ENCODE measurements at places on chromosomes 12 and 14. TPM values are rescaled to one million over a fixed set of nuclear protein-coding genes. Genes with fewer than 3 reads are reported as not detected.

IL22 gene
- not detected for total RNA-seq

UNC119B gene
- 10.0 TPM for total RNA-seq

TPH2 gene
- not detected for total RNA-seq

DTX1 gene
- 1.4 TPM for total RNA-seq

BIN2 gene
- 2.1 TPM for total RNA-seq

GLIPR1L2 gene
- total RNA-seq: 1.8 TPM

PTGER2 gene
- total RNA-seq: 0.19 TPM

HOXC6 gene
- 0.17 TPM for total RNA-seq

OTUB2 gene
- 0.08 TPM for total RNA-seq

RIN3 gene
- total RNA-seq: 13.2 TPM

HOXC4 gene
- total RNA-seq: not detected

GRCh38 chr12:10584415-10584814 is 29.0 kb downstream of the MAGOHB start:
- no peak overlapping the region for H3K4me3 ChIP-seq
- H3K36me3 ChIP-seq: no peaks in the 10 kb centered on the region
- DNase-seq: no peak
- no peaks in the 10 kb centered on the region for H3K27me3 ChIP-seq
- no peak overlapping the region for H3K27ac ChIP-seq

- H3K4me3 ChIP-seq: no peak overlapping the region
- DNase-seq: no peak
- H3K4me1 ChIP-seq: no peaks in the 10 kb centered on the region
These were observed 40.7 kb upstream of the DACT1 start for GRCh38 chr14:58597041-58597440.

DNA sequence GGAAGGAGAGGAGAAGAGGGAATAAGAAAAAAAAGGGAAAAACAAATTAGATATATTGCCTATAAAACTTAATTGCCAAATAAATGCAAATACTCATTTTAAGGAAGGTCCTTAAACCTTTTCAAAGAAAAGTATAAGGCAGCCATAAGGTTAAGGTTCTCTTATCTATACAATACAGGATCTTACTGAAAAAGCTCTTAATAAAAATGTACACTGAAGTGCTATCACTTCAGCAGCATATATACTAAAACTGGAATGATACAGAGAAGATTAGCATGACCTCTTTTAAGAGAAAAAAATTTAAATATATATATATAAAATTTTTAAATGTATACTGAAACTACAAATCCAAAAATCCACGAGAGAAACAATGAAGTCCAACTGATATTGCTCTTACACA is 65.6 kb downstream of the PPP2R5E start:
- H3K27me3 ChIP-seq: no peaks in the 10 kb centered on the region
- H3K4me3 ChIP-seq: no peak overlapping the region
- no peak overlapping the region for H3K27ac ChIP-seq
- no peaks in the 10 kb centered on the region for H3K36me3 ChIP-seq

GRCh38 chr14:88325883-88326282 is 2.8 kb upstream of the KCNK10 start:
- no peak overlapping the region for H3K4me3 ChIP-seq
- no peak overlapping the region for H3K27ac ChIP-seq
- no peaks in the 10 kb centered on the region for H3K36me3 ChIP-seq
- peaks cover 95% of the 10 kb centered on the region for H3K27me3 ChIP-seq
- DNase-seq: no peak

DNA sequence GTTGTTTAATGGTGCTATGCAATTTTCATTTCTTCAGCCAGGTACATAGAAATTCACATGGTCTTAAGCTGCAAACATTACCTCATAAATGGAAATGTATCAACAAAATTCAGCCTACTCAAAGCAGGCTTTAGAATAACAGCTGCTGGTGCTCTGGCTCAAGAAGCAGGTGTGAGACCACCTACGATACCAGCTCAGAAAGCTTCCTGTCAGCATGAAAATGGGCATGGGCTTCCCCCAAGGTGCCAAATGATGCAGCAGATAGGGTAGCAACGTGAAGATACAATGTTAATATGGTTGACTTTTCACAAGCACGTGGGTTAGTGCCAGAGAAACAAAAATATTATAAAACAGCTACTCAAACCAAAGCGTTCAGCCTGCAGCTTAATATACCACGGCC is 343.4 kb upstream of the PRICKLE1 start:
- H3K36me3 ChIP-seq: no peaks in the 10 kb centered on the region
- no peak for DNase-seq
- H3K27ac ChIP-seq: no peak overlapping the region
- H3K4me1 ChIP-seq: no peaks in the 10 kb centered on the region
- no peaks in the 10 kb centered on the region for H3K27me3 ChIP-seq

- H3K27me3 ChIP-seq: no peaks in the 10 kb centered on the region
- H3K4me1 ChIP-seq: no peaks in the 10 kb centered on the region
- H3K27ac ChIP-seq: no peak overlapping the region
- H3K4me3 ChIP-seq: no peak overlapping the region
- DNase-seq: no peak
- H3K36me3 ChIP-seq: no peaks in the 10 kb centered on the region
These were observed 803.0 kb upstream of the MGAT4C start for GRCh38 chr12:87059231-87059630.

- DNase-seq: no peak
- no peaks in the 10 kb centered on the region for H3K4me1 ChIP-seq
- no peaks in the 10 kb centered on the region for H3K36me3 ChIP-seq
- no peak overlapping the region for H3K27ac ChIP-seq
- H3K4me3 ChIP-seq: no peak overlapping the region
These were observed 6.7 kb upstream of the MLEC start for GRCh38 chr12:120680165-120680738.

GRCh38 chr12:81339071-81339470 is 261.2 kb downstream of the ACSS3 start:
- H3K27me3 ChIP-seq: no peaks in the 10 kb centered on the region
- H3K4me1 ChIP-seq: peaks cover 3% of the 10 kb centered on the region
- no peak for DNase-seq
- no peaks in the 10 kb centered on the region for H3K36me3 ChIP-seq

- H3K4me1 ChIP-seq: peaks cover 35% of the 10 kb centered on the region
- H3K27me3 ChIP-seq: peaks cover 4% of the 10 kb centered on the region
- H3K36me3 ChIP-seq: peaks cover 4% of the 10 kb centered on the region
- no peak overlapping the region for H3K27ac ChIP-seq
- no peak overlapping the region for H3K4me3 ChIP-seq
- no peak for DNase-seq
These were observed 1.2 kb upstream of the DDN start for GRCh38 chr12:49000346-49000745.

DNA sequence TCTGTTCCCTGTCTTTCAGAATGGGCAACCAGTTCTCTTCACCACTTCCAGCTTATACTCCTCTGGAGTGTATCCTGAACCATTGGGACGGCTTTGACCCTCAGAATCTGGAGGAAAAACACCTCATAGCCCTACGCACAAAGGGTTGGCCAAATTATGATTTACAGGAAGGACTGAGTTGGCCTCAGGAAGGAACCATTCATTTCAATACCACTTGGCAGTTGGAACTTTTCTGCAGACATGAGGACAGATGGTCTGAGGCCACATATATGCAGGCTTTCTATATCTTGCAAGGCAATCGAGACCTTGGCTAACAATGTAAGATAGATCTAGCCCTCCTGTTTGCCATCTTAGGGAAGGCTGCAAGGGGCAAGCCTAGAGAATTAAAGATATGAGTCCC is 24.0 kb downstream of the CLECL1 start:
- H3K27ac ChIP-seq: no peak overlapping the region
- peaks cover 8% of the 10 kb centered on the region for H3K4me1 ChIP-seq
- DNase-seq: no peak

DNA sequence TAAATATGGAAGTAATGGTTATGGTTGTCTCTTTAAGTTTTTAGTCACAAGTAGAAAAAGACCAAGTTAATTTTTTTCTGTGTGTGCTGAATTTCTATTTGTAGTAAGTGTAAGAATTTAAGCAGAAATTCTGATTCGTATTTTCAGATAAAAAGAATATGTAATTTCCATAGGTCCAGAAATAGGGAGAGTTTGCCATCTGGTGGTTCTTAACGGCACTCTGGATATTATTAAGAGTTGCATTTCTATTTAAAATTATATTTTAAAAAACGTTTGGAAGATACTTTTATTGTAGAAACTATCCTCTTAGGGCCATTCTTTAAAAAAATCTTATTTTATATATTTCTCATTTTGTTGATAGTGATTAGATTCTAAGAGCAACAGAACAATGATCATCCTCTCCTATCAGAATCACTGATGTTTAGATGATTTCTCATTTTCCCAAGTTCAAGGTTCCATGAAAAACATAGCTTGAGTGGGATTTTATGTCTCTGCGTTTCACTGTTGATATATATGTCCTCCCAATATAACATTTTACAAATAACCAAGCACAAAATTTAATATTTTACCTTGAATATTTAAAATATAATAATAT is 88.3 kb downstream of the LRRK2 start:
- H3K27ac ChIP-seq: no peak overlapping the region
- no peaks in the 10 kb centered on the region for H3K27me3 ChIP-seq
- H3K4me3 ChIP-seq: no peak overlapping the region

DNA sequence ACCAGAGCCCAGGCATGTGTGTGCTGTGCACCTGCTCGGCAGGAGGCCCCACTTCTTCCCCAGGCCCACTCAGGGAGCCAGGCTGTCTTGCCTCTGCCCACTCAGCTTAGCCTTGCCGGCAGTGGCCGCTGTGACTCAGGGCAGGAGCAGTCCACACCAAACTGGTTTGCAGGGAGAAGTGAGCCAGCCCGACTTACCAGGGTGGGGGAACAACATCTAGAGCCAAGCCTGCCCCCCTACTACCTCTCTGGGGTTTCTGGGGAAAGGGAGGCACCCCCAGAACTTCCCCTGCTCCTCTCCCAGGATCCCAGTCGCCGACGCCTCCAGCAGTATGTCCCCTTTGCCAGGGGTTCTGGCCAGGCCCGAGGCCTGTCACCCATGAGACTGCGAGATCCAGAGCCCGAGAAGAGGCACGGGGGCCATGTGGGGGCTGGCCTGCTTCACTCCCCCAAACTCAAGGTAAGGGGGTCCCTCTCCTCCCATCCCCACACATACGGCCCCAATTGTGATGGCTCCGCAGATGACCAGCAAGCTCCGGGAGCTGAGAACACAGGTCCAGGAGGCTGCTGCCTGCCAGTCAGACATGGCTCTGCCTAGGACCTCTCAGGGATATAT is 3.0 kb downstream of the PLEKHG6 start:
- H3K36me3 ChIP-seq: no peaks in the 10 kb centered on the region
- peaks cover 20% of the 10 kb centered on the region for H3K27me3 ChIP-seq
- H3K27ac ChIP-seq: no peak overlapping the region
- DNase-seq: no peak
- no peak overlapping the region for H3K4me3 ChIP-seq
- no peaks in the 10 kb centered on the region for H3K4me1 ChIP-seq

DNA sequence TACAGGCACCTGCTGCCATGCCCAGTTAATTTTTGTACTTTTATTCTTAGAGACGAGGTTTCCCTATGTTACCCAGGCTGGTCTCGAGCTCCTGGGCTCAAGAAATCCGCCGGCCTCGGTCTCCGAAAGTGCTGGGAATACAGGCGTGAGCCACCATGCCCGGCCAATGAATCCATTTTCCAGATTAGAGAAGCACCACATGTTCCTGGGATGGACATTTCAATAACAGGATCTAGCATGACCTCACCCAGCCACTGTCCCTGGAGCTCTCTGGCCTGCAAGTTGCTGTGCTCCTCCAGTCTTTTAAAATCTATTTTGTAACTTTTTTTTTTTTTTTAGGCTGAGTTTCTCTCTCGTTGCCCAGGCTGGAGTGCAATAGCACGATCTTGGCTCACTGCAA is 2.2 kb downstream of the GPR132 start:
- H3K36me3 ChIP-seq: no peaks in the 10 kb centered on the region
- peak; percentile 6 for DNase-seq
- H3K27ac ChIP-seq: peak overlapping the region; percentile 86
- H3K27me3 ChIP-seq: peaks cover 3% of the 10 kb centered on the region
- H3K4me1 ChIP-seq: peaks cover 52% of the 10 kb centered on the region

- no peaks in the 10 kb centered on the region for H3K27me3 ChIP-seq
- no peak overlapping the region for H3K4me3 ChIP-seq
- H3K27ac ChIP-seq: peak overlapping the region; percentile 31
These were observed 61.7 kb upstream of the BCL2L14 start for GRCh38 chr12:12008931-12009611.

GRCh38 chr12:112252184-112252583 is 126.8 kb downstream of the TRAFD1 start:
- no peaks in the 10 kb centered on the region for H3K27me3 ChIP-seq
- H3K36me3 ChIP-seq: no peaks in the 10 kb centered on the region
- H3K4me1 ChIP-seq: no peaks in the 10 kb centered on the region
- H3K27ac ChIP-seq: no peak overlapping the region
- no peak for DNase-seq
- H3K4me3 ChIP-seq: no peak overlapping the region

DNA sequence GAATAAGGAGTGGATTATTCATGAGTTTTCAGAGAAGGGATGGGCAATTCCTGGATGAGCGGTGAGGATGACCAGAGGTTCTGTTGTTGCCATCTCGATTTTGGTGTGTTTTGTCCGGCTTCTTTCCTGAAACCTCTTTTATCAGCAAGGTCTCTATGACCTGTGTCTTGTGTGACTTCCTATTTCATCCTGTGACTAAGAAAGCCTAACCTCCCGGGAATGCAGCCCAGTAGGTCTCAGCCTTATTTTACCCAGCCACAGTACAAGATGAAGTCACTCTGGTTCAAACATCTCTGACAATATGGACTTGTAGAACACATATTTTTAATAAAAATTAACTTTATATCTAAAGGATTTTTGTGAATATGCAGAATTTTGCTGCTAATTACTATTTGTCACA is 716.4 kb downstream of the FSCB start:
- no peaks in the 10 kb centered on the region for H3K4me1 ChIP-seq
- H3K36me3 ChIP-seq: no peaks in the 10 kb centered on the region
- H3K27me3 ChIP-seq: no peaks in the 10 kb centered on the region
- no peak overlapping the region for H3K4me3 ChIP-seq

DNA sequence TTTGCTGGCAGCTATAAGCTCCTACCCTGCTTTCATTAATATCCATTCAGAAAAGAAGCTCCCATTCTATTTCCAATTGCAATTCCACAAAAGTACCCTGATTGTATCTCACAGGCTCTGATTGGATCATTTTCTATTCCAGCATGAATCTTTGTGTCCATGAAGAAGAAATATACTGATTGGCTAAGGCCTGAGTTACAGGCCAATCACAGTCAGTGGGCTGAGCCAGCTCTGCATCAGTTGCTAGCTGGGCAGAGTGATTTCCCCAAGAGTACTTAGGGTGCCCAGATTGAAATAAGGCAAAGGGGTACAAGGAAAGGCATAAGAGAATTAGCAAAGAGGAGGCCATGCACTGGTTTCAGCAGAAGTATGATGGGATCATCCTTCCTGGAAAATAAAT is 14.4 kb downstream of the ART4 start:
- no peaks in the 10 kb centered on the region for H3K36me3 ChIP-seq
- DNase-seq: no peak
- no peaks in the 10 kb centered on the region for H3K4me1 ChIP-seq
- H3K4me3 ChIP-seq: no peak overlapping the region
- no peak overlapping the region for H3K27ac ChIP-seq
- H3K27me3 ChIP-seq: no peaks in the 10 kb centered on the region

DNA sequence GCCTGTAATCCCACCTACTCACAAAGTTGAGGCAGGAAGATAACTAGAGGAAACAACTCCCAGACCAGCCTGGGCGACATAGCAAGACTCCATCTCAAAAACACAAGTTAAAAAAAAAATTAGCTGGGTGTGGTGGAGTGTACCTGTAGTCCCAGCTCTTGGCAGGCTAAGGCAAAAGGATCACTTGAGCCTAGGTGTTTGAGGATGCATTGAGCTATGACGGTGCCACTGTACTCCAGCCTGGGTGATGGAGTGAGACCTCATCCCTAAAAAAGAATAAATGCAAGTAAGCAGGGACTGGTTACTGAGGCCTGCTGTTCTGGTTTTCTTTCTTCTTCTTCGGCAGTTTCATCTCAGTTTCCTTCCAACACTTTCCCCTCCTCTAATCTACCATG is 7.4 kb downstream of the PTPN21 start:
- peaks cover 45% of the 10 kb centered on the region for H3K36me3 ChIP-seq
- H3K27me3 ChIP-seq: no peaks in the 10 kb centered on the region
- no peak overlapping the region for H3K27ac ChIP-seq
- H3K4me1 ChIP-seq: peaks cover 49% of the 10 kb centered on the region
- H3K4me3 ChIP-seq: no peak overlapping the region
